Omental fat pad (tissue), 4 donors: ENCODE measurements at places on chromosomes 6 and 20. TPM values are rescaled to one million over a fixed set of nuclear protein-coding genes. Genes with fewer than 3 reads are reported as not detected.

The BAK1 gene
- 10.1 TPM for total RNA-seq

DNA sequence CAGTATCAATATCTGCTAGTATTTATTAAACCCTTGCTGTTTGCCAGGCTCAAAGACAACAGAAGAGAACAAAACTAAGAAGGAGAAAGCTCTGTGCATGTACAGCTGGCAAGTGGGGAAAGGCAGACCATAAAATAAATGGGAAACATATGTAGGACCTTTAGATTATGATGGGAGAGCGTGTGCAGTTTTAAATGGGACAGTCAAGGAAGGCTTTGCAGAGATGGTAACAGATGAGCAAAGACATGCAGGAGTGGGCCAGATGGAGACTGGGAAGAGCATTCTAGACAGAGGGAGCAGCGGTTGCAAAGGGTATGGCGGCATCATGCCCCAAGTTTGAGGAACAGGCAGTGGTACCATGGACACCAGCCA, 260.0 kb downstream of the NRN1 start:
- DNase-seq = no peak

DNA sequence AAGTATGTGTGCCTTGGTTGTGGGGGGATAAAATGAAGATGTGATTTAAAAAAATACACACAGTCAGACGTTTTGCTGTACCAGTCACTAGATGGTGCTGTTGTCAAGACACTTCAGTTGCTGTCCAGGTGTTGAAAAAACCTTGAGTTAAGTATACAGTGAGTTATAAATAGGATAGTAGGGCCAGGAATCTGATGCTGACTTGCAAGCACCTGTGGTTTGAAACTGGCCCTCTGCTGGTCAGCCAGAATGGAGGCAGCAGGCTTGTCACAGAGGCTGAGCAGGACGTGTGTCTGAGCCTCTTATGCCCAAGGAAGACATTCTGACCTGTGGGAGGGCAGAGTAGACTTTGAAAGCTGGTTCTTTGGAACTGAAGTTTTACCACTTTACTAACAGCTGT, 27.8 kb downstream of the RNF8 start:
- no peak for DNase-seq

DNA sequence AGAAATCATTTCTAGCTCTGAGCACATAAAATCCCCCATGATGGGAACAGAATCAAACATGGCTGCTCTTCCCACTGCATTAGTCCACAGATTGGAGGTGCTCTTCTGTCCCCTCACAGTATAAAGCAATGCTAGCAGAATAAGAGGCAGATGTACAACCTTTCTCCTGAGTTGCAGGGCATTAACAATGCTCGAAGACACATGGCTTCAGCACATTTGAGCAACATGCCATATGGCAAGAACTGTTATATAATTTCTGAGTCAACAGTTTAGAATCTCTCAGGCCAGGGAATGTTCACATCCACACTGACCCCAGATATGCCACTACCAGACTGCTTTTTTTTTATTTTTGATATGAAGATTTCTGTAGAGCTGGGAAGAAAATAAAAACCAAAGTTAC, 119.6 kb downstream of the KIF13A start:
- DNase-seq = no peak

- no peak for DNase-seq
Observed at GRCh38 chr6:133814238-133814637, 74.7 kb upstream of the TCF21 start.

DNA sequence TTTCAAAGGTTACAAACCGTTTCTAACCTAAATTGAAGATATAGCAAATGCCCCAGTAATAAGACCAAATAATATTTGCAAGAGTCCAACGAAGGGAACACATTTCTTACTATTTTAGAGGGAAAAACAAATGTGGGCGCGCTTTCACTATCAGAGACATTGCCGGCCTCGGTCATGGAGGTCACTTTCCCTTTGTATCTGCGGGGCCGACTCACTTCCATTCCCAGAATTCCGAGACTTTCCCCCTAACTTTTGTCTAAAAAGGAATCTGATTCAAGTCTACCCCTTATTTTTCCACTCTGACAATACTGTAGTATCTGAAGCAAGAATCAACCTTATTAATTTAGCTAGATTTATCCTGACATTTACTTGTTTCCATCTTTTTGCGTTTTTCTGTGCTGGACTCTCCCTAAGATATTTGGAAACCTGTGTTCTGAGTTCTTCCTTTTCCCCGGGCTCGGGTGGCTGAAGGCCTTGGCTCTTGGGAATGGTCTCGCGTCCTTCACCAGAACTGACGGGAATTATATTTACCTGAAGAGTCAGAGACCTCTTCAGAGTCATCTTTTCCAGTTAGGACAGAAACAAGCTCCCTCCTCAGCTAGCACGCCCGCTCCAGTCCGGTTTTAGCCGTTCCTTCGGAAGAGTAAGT, 71.8 kb upstream of the ZNF184 start:
- no peak for DNase-seq
